Fibroblast of lung (primary cell): ENCODE measurements at places on chromosomes 2 and 18. TPM values are rescaled to one million over a fixed set of nuclear protein-coding genes. Genes with fewer than 3 reads are reported as not detected.
A peak's percentile ranks its signal among the peaks of the same experiment; 100 is the strongest.

GRCh38 chr2:235665661-235666212, 171.9 kb downstream of the AGAP1 start:
- peak; percentile 67 for DNase-seq

SIX3 gene
- not detected in 2 replicates for total RNA-seq

GRCh38 chr18:47701134-47701533, 229.3 kb downstream of the SMAD2 start:
- no peak for DNase-seq

DSG1 gene
- not detected in 2 replicates for total RNA-seq

- DNase-seq: no peak
Observed at GRCh38 chr18:60755134-60755533, 382.6 kb upstream of the MC4R start.
